ENCODE measurements at places on chromosomes 4 and X.
A peak's percentile ranks its signal among the peaks of the same experiment; 100 is the strongest.

DNA sequence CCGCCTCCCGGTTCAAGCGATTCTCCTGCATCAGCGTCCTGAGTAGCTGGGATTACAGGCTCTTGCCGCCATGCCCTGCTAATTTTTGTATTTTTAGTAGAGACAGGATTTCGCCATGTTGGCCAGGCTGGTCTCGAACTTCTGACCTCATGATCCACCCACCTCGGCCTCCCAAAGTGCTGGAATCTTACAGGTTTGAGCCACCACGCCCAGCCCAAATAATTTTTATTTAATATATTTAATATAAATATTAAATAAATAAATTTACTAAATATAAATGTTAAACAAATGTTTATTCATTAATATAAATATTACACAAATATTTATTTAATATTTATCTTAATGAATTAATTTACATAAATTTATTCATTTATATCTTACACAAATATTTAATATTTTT is 120.2 kb downstream of the SHOX start:
- DNase-seq, result peak; percentile 7

- no peak for DNase-seq
Observed at GRCh38 chr4:116627545-116627944, 457.8 kb downstream of the TRAM1L1 start.

DNA sequence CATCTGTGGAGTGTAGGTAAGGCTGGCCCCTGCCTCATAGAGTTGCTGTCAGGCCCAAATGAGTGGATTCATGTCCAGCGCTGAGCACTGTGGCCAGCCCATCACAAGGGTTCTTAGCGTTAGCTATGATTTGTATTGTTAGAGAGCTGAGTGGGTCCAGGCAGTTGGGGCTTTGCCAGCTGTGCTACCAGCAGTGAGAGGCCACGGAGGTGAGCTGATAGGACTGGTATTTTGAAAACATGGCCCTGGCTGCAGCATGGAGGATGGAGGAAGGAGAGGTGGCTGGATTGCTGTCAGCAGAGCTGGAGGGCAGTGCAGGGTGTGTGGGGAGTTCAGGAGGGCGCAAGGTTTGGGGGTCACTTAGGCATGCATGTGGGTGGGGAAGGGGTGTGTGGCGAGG is 69.8 kb downstream of the PSAPL1 start:
- DNase-seq, result no peak

GRCh38 chr4:47661741-47662140 is 176.1 kb downstream of the CORIN start:
- no peak for DNase-seq

- no peak for DNase-seq
Observed at GRCh38 chrX:19086102-19086772, 36.0 kb downstream of the ADGRG2 start.

DNA sequence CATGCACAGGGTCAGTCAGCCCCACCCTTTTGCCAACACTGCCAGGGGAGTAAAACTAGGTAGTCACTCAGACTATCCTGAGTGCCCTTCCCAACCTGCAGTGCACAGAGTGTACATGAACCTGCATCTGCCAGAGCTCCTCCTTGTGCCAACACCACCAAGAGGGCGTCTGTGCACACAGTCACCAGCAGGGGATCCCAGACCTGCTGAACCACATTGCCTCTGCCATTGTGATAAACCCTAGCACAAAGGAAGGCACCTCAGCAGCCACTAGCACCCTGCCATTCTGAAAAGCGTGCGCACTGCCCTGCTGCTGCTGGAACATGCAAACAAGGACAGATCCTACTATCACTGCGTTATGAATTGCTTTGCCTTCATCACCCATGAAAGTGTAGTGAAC is 247.8 kb upstream of the POU3F4 start:
- no peak for DNase-seq

- no peak for DNase-seq
Observed at GRCh38 chrX:10165580-10166247, 8.9 kb downstream of the CLCN4 start.

DNA sequence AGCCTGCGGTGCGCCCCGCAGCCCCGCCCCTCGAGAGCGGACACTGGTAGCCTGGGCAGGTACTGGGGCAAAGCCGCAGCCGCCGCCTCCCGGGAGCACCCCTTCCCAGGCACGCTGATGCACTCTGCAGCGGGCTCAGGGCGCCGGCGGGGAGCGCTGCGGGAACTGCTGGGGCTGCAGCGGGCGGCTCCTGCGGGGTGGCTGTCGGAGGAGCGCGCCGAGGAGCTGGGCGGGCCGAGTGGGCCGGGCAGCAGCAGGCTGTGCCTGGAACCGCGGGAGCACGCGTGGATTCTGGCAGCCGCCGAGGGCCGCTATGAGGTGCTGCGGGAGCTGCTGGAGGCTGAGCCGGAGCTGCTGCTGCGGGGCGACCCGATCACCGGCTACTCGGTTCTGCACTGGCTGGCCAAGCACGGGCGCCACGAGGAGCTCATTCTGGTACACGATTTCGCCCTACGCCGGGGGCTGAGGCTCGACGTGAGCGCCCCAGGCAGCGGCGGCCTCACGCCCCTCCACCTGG is 401 bp downstream of the SOWAHD start:
- DNase-seq, result peak; percentile 47

DNA sequence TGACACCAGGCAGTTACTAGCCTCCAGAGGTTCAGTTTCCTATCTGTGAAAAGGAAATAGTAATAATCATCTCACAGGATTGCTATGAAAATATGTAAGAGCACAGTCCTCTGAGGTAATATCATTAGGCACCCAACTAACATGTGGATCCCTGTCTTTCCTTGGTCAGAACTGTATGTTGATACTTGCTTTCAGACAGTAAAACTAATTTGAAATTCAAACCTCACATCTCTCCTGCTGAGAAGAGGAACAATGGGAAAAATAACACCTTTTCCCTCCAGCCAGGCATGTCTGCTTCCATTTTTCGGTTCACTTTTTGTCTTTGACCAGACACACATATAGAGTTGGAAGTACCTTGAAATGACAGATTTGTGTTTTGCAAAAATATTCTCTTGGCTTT is 262.7 kb downstream of the IL15 start:
- DNase-seq, result no peak
